ENCODE measurements at places on chromosomes 1 and 21. TPM values are rescaled to one million over a fixed set of nuclear protein-coding genes. Genes with fewer than 3 reads are reported as not detected.

DNA sequence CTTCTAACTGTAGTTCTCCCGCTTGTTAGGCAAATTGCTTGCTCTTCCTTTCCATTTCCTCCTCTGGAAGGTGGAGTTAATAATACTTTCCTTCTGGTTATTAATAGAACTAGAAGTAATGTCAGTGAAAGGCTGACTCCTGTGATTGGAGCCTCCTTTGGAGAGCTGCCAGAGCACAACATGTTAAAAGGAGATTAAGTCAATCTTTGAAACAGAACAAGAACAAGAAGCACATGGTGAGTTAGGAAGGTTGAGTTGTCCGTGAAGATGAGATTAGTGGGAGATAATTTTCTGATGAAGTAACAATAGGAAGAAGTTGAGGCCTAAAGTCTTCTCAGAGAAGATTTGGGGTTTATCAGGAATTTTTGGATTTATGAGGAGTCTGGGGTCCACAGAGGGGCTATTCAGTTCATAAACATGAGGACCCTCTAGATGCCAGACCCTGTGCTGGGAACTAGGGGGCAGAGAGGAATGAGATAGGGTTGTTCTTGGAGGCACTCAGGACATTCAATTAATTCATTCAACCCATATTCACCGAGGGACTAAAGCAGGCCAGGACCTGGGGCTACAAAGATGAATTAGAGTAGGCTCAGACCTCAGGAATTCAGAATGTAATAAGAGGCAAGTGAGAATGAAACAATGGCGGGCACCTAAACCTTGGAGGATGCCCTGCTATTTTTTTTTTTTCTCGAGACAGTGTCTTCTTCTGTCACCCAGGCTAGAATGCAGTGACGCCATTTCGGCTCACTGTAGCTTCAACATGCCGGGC lies 40.7 kb upstream of the DHCR24 start:
- no peak overlapping the region for H3K27ac ChIP-seq
- no peaks in the 10 kb centered on the region for H3K4me1 ChIP-seq
- H3K27me3 ChIP-seq, result peaks cover 14% of the 10 kb centered on the region
- H3K36me3 ChIP-seq, result no peaks in the 10 kb centered on the region

DNA sequence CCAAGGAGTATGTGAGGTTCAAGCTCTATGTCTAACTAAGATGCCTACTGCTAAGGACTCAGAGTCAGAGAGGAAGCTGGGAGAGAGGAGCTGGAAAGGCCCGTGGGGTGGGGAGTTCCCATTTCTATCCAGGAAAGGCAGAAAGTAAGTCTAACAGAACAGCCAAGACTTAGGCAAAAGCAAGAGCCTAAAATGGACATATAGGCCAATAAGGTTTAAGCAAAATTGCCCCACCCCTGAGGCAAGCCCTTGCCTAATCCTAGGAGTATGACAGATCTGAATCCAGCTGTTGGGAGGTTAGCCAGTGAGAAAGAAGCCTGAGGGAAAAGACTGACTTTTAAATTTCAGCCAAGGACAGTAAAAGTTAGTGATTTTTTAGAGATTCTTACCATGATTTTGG lies 1.6 kb upstream of the KLHDC9 start:
- H3K4me3 ChIP-seq, result no peak overlapping the region
- H3K36me3 ChIP-seq, result peaks cover 21% of the 10 kb centered on the region
- peaks cover 52% of the 10 kb centered on the region for H3K4me1 ChIP-seq
- H3K27me3 ChIP-seq, result no peaks in the 10 kb centered on the region

DNA sequence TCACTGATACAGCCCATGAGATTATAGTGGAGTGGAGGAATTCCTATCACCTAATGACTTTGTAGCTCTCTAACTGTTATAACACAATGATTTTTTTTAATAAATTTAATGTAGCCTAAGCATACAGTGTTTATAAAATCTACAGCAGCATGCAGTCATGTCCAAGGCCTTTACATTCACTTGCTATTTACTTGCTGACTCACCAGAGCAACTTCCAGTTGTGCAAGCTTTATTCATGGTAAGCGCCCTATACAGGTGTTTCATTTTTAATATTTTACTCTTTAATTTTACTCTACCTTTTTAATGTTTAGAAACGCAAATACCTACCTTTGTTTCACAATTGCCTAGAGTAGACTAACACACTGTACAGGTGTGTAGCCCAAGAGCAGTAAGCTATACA lies 1652.2 kb downstream of the BRINP3 start:
- no peaks in the 10 kb centered on the region for H3K4me1 ChIP-seq
- no peaks in the 10 kb centered on the region for H3K27me3 ChIP-seq
- no peak overlapping the region for H3K4me3 ChIP-seq
- H3K27ac ChIP-seq, result no peak overlapping the region
- H3K36me3 ChIP-seq, result no peaks in the 10 kb centered on the region

- peaks cover 22% of the 10 kb centered on the region for H3K4me1 ChIP-seq
- H3K27ac ChIP-seq, result peak overlapping the region; percentile 31
- no peak overlapping the region for H3K4me3 ChIP-seq
These were observed 70.3 kb upstream of the TINAGL1 start for GRCh38 chr1:31505911-31506497.

GRCh38 chr21:25402134-25402961 lies 204.9 kb downstream of the MRPL39 start:
- H3K4me1 ChIP-seq, result peaks cover 14% of the 10 kb centered on the region
- no peak overlapping the region for H3K4me3 ChIP-seq
- H3K27me3 ChIP-seq, result no peaks in the 10 kb centered on the region
- peak overlapping the region; percentile 5 for H3K27ac ChIP-seq
- no peak for DNase-seq

DNA sequence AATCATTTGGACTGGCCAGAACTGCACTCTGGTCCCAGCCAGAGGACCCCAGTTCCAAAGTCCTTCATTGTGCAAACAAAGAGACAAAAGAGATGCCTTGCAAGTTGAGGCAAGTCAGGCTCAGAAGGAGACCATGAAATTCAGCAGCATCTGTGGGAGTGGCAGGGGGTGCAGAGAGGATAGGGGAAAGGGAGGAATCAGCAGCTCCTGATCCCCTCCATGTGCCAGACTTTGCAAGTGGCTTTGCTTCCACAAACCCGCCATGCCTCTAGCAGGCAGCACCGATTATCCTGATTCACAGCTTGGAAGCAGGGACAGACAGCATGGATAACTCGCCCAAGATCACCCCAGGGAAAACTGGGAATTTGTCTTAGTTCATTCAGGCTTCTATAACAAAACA lies 2.1 kb upstream of the CAPN9 start:
- H3K27ac ChIP-seq, result no peak overlapping the region
- peaks cover 1% of the 10 kb centered on the region for H3K27me3 ChIP-seq
- DNase-seq, result no peak

DNA sequence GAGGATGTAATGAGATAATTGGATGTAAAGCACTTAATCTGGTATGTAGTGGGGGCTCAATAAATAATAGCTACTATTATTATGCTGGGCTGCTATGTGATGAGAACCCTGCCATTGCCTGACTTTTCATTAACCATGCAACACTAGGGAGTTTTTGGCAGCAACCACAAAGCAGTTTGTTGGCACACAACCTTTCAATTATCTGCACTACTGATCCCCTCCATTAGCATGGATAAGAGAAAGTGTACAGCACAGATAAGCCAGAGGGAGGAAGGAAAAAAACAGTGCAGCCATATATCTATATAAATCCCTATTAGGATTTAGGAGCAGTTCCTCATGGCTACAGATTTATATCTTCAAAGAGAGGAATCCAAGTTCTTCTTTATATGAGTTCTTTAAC lies 498.5 kb downstream of the NUF2 start:
- no peaks in the 10 kb centered on the region for H3K36me3 ChIP-seq
- H3K27me3 ChIP-seq, result no peaks in the 10 kb centered on the region
- H3K27ac ChIP-seq, result no peak overlapping the region
- no peak overlapping the region for H3K4me3 ChIP-seq

DNA sequence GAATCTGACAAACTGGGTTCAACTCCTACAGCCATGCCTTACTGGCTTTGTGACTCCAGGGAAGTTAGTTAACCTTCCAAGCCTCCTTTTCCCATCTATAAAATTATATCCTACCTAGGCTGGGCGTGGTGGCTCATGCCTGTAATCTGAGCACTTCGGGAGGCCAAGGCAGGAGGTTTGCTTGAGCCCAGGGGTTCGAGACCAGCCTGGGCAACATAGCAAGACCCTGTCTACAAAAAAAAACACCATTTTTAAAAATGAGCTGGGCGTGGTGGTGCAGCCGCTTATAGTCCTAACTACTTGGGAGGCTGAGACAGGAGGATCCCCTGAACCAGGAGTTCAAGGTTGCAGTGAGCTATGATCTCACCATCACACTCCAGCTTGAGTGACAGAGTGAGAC lies 15.1 kb downstream of the CELF3 start:
- no peak overlapping the region for H3K4me3 ChIP-seq
- no peaks in the 10 kb centered on the region for H3K27me3 ChIP-seq
- H3K27ac ChIP-seq, result no peak overlapping the region

DNA sequence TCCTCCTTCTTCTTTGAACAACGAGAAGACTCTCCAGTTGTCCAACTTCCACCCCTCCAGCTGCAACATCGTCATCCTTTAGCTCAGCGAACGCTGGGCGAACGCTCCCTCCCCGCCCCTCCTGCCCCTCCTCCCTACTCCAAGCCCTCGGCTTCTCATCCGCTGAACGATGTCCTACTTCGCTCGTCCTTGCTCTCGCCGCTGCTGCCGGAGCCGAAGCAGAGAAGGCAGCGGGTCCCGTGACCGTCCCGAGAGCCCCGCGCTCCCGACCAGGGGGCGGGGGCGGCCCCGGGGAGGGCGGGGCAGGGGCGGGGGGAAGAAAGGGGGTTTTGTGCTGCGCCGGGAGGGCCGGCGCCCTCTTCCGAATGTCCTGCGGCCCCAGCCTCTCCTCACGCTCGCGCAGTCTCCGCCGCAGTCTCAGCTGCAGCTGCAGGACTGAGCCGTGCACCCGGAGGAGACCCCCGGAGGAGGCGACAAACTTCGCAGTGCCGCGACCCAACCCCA lies at the start of gene BCAN:
Gene BCAN, plus strand, starts transcription at position 357 of the 504 bp plus-strand sequence. CDS start 3,938 bp downstream, outside the sequence.
- no peaks in the 10 kb centered on the region for H3K36me3 ChIP-seq
- peak within 1 kb of the TSS; percentile 35 for H3K4me3 ChIP-seq
- H3K4me1 ChIP-seq, result peaks cover 19% of the 10 kb centered on the region
- DNase-seq, result no peak
- no peak within 1 kb of the TSS for H3K27ac ChIP-seq
- H3K27me3 ChIP-seq, result peaks cover 66% of the 10 kb centered on the region

- peaks cover 36% of the 10 kb centered on the region for H3K27me3 ChIP-seq
- H3K4me3 ChIP-seq, result no peak overlapping the region
- H3K36me3 ChIP-seq, result no peaks in the 10 kb centered on the region
These were observed 1.8 kb upstream of the FOXO6 start for GRCh38 chr1:41359211-41360073.

DNA sequence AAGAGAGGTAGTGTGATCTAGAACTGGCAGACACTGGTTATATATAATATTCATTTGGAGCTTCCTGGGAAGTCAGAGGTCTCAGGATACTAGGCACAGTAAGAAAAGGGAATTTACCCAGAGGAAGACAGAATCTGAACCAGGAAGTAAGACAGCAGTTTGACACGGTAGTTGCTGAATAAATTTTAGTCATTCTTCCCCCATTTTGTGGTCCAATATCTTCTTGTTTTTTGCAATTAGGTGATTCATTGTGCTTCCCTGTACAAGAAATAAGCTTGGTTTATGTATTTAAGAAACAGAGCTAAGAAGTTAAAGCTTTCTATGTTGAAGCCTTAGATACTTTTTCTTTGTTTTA lies 1.3 kb downstream of the TMEM167B start:
- peak overlapping the region; percentile 96 for H3K27ac ChIP-seq
- peaks cover 25% of the 10 kb centered on the region for H3K4me1 ChIP-seq
- H3K4me3 ChIP-seq, result peak overlapping the region; percentile 99
- DNase-seq, result no peak
- no peaks in the 10 kb centered on the region for H3K27me3 ChIP-seq

GRCh38 chr1:155193275-155193990 lies 14.3 kb downstream of the THBS3 start:
- peak; percentile 71 for DNase-seq
- peak overlapping the region; percentile 97 for H3K27ac ChIP-seq
- H3K27me3 ChIP-seq, result no peaks in the 10 kb centered on the region
- peak overlapping the region; percentile 91 for H3K4me3 ChIP-seq
- peaks cover 25% of the 10 kb centered on the region for H3K4me1 ChIP-seq
- H3K36me3 ChIP-seq, result peaks cover 7% of the 10 kb centered on the region

DNA sequence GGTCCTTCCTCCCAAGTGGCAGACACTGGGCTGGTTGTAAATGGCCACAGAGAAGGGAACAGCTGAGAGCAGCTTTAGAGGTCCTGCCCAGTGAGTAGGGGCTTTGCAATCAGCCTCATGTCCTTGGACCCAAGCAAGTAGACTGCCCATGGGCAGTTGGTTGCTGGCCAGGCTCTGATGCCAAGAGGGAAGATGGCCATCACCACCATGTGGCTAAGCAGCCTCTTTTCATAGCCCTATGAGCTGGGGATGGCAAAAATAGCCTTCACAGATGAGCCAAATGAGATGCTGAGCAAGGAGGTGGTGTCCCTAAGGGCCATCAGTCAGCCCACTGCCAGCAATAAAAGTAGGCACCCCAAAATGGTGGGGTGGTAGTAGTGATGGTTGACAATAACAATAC lies 3.2 kb downstream of the DISP3 start:
- H3K4me1 ChIP-seq, result peaks cover 3% of the 10 kb centered on the region
- no peaks in the 10 kb centered on the region for H3K36me3 ChIP-seq
- no peak for DNase-seq

DNA sequence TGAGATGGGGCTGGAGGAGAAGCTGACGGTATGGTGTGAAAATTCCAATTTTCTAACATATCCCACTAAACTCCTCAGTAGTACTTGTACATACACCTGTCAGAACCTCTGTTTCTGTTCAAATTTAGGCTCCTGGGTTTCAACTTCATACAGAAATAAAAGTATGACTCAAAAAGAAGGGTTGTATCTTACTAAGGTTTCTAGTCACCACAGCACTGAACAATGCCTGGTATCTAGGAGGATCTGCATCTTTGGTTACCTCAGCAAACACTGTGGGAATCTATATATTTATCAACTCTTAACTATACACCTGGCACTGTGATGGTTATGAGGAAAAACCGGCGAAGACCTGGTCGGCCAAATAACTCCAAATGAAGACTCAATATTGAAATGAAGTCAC lies 13.8 kb downstream of the RBM34 start:
- no peak overlapping the region for H3K27ac ChIP-seq
- peaks cover 77% of the 10 kb centered on the region for H3K36me3 ChIP-seq
- no peak for DNase-seq
- no peaks in the 10 kb centered on the region for H3K27me3 ChIP-seq
- H3K4me3 ChIP-seq, result no peak overlapping the region

DNA sequence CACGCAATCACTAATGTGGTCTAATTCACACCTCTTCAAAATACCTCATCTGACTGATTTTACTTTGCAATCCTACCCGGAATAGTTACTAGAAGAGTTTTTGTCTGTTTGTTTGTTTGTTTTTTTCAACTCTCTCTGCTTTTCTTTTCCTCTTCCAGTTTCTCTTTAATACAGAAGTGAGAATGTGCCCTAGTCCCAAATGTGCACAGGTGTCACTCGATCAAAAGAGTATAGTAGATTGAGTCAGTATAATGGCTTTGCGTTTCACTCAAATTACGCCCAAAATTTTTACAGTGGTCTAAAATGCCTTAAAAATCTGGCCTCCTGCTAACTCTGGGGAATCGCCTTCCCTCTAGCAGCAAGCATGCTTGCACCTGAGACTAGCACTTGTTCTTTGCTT lies 1536.8 kb downstream of the KCNT2 start:
- no peak for DNase-seq
- no peaks in the 10 kb centered on the region for H3K4me1 ChIP-seq
- no peak overlapping the region for H3K4me3 ChIP-seq
- H3K27ac ChIP-seq, result no peak overlapping the region
- H3K36me3 ChIP-seq, result no peaks in the 10 kb centered on the region
- no peaks in the 10 kb centered on the region for H3K27me3 ChIP-seq

- no peak overlapping the region for H3K4me3 ChIP-seq
- DNase-seq, result no peak
- no peak overlapping the region for H3K27ac ChIP-seq
- peaks cover 2% of the 10 kb centered on the region for H3K27me3 ChIP-seq
- no peaks in the 10 kb centered on the region for H3K36me3 ChIP-seq
- peaks cover 14% of the 10 kb centered on the region for H3K4me1 ChIP-seq
These were observed 210.8 kb upstream of the CACYBP start for GRCh38 chr1:174788981-174789380.

Gene SLC44A3
- not detected for total RNA-seq

Gene PIK3C2B
- total RNA-seq, result 18.5 TPM

Gene S1PR1
- total RNA-seq, result 71.0 TPM

Gene RRP1B
- total RNA-seq, result 66.2 TPM
